ENCODE measurements at places on chromosomes 11 and 22. TPM values are rescaled to one million over a fixed set of nuclear protein-coding genes. Genes with fewer than 3 reads are reported as not detected.

DNA sequence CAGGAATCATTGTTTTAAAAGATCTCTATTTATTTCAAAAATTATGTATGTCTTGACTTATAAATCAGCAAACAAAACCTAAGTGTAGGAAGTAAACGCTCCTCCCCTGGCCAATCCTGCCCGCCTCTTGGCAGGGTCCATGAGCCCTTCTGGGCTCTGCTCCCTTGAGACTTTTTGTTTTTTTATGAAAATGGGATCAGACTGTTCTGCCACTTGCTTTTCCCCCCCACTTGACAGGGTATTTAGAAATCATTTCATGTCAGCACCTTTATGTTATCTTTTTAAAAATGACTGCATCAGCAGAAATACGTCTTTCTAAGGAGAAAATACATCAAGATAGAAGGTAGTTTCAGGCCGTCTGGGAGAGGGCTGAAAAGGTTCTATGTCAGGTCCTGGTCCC is 35.6 kb downstream of the FBLN1 start:
- no peak for DNase-seq

DNA sequence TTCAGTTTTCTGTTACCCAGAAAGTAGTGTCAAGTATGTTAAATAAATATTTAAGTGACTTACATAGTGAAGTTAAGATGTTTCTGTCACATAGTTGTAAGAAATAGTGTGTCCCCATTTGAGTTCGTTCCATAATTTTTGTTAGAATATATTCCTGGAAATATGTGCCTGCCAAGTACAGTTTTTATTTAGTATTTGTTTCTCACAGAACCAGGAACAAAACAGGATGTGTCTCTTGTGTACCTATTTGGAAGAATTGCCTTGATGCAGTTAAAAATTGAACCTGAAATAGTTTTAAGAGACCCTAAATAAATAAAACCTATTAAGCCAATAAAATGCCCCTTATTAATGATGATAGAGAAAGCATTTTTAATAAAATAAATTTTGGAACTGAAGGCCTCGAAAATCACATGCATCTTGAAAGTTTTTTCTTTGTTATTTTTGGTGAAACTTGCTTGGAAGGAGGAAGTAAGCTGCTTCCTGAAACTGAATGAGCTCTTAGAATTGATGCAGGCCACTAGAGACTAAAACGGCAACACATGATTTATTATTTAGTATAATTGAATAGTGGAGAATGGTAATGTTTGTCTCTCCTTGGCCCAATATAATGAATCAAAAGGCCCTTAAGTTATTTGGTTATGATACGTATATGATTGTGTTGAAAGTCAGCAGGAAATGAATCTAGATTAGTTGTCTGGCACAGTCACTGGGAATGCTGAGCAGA is 55.9 kb downstream of the SWAP70 start:
- DNase-seq: no peak

DNA sequence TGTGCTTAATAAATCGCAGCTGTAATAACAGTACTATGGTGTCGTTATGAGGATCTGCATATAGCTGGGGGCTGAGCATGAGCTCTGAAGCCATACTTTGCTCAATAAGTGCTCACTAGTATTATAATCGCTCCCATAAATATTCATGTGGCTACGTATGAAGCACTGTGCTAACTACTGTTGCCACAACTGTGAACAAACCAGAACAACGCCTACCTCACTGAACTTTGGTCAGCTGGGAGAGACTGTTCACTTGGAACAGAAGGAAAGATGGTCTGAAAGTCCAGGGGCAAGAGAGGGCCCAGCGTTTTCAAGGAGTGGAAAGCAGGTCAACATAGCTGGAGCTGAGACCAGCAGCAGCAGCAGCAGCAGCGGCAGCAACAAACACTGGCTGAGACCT is 141.6 kb downstream of the EFCAB6 start:
- no peak for DNase-seq

DNA sequence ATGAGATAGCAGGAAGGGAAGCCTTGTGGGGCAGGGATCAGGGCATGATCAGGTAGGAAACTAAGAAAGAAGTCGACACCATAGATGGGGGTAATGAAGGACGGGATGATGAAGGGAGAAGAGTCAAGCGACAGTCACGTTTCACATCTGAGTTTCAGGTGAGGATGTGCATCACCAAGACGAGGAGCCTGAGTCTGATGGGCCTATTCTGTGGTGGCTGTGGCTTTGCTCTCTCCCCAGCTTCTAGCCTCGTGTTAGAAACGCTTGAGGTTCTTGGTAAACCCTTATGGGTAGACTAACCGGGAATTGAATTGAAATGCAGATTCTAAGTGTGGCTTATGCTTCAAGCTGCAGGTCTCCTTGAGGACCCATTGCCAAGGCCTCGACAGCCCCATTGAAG is 45.6 kb upstream of the LMO1 start:
- DNase-seq: no peak

- DNase-seq: no peak
Observed at GRCh38 chr11:121257289-121257688, 35.3 kb upstream of the SC5D start.

GRCh38 chr22:31871480-31871879 is 72.9 kb upstream of the YWHAH start:
- DNase-seq: no peak

Gene IL18
- total RNA-seq: 1.6 TPM
